ENCODE measurements at places on chromosomes 1 and 21.

GRCh38 chr1:110489406-110489805 is 29.6 kb downstream of the KCNA10 start:
- no peak overlapping the region for H3K27ac ChIP-seq
- no peaks in the 10 kb centered on the region for H3K27me3 ChIP-seq
- no peak overlapping the region for H3K4me3 ChIP-seq
- DNase-seq: no peak
- no peaks in the 10 kb centered on the region for H3K4me1 ChIP-seq

- H3K27ac ChIP-seq: no peak overlapping the region
- no peak overlapping the region for H3K4me3 ChIP-seq
- no peak for DNase-seq
Measured at GRCh38 chr1:230681599-230681998, 32.3 kb downstream of the AGT start.

DNA sequence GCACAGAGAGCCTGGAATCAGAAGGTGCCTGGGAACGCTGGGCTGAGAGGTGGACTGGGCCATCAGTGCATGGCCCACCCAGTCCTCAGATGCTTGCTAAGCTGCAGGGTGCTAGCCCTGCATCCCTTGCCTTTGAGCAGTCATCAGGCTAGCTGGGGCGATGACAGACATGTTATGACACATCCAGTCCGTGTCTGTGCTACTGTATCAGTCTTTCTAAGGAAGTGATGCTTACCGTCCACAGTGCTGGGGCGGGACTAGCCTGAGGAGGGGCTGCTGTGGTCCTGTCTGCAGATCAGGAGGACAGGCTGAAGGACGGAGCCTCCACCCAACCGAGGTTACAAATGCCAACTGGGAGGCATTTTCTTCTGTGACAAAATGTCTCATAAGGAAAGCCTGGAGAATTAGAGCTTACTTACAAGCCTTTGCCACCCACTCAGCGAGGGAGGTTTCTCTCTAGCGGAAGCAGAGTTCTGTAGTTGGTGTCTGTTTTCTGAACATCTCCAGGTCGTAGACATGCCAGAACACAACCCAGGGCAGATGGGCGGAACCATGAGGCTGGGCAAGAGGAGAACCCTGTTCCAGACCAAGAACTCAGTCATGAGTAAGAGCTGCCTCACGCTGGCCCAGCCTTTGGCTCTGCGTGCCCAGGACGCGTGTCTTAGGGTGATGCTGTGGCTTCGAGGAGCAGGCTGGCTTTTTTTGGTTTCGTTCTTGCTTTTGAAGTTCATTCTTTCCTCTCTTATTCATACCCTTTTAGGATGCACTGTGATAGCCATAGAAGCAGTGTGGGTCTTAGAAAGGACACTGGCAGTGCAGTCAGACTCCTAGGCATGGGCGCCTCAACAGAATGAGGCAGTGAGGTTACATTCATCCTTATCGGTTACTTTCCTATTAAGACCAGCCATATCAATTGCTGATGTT is 14.3 kb downstream of the SLFNL1 start:
- no peak for DNase-seq
- peaks cover 68% of the 10 kb centered on the region for H3K36me3 ChIP-seq
- H3K27ac ChIP-seq: no peak overlapping the region

DNA sequence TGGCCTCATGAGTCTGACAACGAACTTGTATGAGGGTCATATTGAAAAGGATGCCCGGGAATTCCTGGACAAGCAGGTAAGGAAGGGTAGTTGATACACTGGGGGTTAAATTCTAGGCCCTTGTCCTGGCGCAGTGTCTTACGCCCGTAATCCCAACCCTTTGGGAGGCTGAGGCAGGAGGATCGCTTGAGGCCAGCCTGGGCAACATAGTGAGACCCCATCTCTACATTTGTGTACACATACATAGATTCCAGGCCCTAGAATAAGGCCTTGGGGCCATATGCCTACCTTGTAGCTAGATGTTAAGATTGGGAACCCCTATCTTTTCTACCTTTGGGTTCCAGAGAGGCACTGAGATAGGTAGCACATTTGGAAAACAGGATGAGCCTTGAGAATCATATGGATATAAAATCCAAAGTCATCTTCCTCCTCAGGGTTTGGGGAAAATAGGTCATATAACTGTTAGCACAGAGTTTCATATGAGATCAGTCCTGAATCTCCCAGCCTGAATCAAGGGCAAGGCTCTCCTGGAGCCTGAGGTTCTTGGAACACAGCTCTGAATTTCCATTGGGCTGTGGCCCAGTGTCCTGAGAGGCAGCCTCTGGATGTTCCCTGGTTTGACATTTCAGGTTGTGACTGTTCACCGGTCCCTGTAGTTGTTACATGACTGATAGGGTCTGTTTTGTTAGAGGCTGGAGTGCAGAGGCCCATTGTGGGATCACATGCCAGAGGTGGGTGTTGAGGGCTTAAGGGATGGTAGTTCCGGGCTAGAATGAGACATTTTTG is 104.4 kb downstream of the PIK3R3 start:
- no peaks in the 10 kb centered on the region for H3K4me1 ChIP-seq
- H3K4me3 ChIP-seq: no peak overlapping the region
- no peak overlapping the region for H3K27ac ChIP-seq
- no peaks in the 10 kb centered on the region for H3K27me3 ChIP-seq
- H3K36me3 ChIP-seq: peaks cover 5% of the 10 kb centered on the region

DNA sequence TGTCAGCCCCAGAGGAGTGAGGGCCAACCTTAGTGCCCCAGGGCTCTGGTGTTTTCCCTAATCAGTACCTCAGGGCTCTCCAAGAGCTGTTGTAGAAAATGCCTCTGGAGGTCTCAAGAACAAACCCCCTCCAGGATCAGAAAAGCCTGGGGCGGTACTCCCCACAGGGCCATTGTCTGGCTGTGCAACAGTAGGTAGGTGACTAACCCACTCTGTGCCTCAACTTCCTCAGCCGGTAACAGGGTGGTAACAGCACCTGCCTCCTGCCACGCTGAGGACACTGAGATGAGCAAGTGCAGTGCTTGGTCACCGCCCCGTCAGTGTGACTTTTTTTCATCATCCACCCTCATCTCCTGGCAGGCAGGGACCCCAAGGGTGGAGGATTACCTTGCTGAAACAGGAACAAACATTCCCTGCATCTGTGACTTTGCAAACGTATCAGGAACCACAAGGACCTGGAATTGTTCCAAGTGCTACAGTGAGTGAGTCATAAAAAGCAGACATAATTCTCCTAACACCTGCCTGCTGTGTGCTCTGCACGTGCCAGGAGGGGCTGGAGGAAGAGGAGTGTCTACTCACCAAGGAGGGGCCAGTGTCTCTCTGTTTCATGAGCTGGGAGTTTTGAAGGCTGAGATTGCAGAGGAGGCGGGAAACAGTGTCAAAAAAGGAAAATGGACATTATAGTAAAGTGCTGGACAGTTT is 440.8 kb downstream of the NPHP4 start:
- H3K27me3 ChIP-seq: peaks cover 4% of the 10 kb centered on the region
- H3K36me3 ChIP-seq: no peaks in the 10 kb centered on the region
- no peak overlapping the region for H3K4me3 ChIP-seq
- H3K4me1 ChIP-seq: no peaks in the 10 kb centered on the region

DNA sequence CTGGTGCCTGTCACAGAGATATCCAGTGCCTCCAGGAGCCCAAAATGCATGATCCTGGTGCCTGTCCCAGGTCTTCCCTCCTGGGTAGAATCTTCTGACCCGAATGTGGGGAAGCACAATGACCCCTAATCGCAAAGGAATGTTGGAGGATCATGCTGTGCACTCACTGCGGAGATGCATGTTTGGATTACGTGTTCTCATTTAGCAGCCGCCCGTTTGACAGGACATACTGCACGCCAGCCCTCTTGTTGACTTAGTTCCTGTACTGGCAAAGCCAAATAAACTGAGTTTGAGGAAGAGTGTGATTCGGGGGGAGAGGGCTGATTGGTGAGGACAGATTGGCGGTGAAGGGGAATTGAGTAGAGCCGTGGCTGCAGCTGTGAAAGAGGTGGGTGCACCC is 85.9 kb upstream of the SIM2 start:
- H3K4me3 ChIP-seq: no peak overlapping the region
- H3K27me3 ChIP-seq: peaks cover 3% of the 10 kb centered on the region
- no peaks in the 10 kb centered on the region for H3K36me3 ChIP-seq
- DNase-seq: no peak

DNA sequence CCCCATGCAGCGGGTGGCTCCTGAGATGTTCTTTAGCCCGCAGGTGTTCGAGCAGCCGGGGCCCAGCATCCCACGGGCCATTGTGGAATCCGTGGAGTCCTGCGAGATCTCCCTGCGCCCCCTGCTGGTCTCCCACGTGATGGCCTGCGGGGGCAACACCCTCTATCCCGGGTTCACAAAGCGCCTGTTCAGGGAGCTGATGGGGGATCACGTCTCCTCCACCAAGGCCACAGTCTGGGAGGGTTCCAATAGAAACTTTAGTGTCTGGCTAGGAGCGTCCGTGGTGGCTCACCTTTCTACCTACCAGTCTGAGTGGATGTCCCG is 71.0 kb downstream of the ACTL8 start:
- H3K4me3 ChIP-seq: no peak overlapping the region
- H3K27ac ChIP-seq: no peak overlapping the region
- H3K27me3 ChIP-seq: no peaks in the 10 kb centered on the region
- no peaks in the 10 kb centered on the region for H3K4me1 ChIP-seq

- DNase-seq: no peak
- H3K27me3 ChIP-seq: no peaks in the 10 kb centered on the region
- H3K36me3 ChIP-seq: no peaks in the 10 kb centered on the region
- no peak overlapping the region for H3K27ac ChIP-seq
- no peaks in the 10 kb centered on the region for H3K4me1 ChIP-seq
Measured at GRCh38 chr1:220669005-220669404, 21.2 kb upstream of the C1orf115 start.

DNA sequence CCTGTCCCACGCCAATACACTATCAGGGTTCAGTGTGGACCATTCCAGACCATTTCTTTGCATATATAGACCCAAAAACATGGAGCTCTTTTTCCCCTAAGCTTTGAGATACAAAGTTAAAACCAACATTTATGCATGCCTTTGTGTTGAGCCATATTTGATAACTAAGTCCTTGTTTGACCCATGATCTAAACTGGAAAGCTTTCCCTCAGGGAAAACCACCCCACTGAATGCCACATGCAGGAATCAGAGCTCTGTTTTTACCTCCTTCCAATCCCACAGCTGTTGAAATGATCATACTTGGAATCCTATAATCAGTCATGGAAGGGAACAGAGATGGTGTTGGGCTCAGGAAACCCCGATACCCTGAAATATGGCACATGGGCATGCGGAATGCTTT is 14.8 kb upstream of the SLC45A1 start:
- no peaks in the 10 kb centered on the region for H3K4me1 ChIP-seq
- H3K27me3 ChIP-seq: peaks cover 4% of the 10 kb centered on the region
- DNase-seq: no peak
- H3K36me3 ChIP-seq: no peaks in the 10 kb centered on the region
- no peak overlapping the region for H3K4me3 ChIP-seq

DNA sequence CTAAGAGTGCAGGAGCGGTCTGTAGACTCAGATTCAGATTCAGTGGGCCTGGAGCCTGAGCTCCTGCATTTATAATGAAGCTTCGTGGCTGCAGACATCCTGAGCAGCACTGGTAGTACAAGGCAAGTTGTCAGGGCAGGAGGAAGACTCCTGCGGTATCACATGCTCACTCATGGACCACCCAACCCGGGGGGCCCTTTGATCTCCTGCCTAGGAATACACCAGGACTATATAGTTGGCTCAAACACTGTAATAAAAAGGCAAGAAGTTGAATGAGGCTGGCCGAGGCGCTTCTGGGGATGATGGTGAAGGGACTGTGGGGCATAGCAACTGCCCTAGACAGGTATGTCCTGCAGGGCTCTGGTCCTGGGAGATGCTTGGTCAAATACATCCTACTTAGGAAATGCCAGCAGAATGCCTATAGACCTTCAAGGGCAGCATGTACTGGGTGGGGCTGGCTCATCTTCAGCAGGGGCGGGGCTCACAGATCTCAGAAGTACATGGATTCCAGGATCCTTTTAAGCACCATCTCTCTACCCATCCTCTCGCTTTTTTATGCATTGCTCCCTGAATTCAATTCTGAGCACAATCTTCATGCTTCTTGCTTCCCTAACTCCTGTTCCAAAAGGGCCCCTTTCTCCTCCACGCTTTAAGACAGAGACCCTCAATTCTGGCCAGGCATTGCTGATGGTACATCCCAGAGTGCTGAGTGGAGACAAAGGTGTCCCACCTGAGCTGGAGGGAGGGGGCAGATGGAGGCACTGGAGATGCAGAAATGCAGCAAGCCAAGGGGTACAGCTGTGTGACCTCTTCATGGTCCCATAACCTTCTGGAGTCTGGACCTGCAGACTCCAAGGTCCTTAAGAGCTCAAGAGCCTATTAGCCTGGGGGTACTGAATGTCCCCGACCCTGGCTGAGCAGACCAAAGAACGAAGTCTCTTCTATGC is 2.1 kb upstream of the RAP1GAP start:
- H3K4me3 ChIP-seq: no peak overlapping the region
- DNase-seq: no peak
- H3K4me1 ChIP-seq: peaks cover 25% of the 10 kb centered on the region
- no peak overlapping the region for H3K27ac ChIP-seq
- H3K27me3 ChIP-seq: peaks cover 25% of the 10 kb centered on the region

DNA sequence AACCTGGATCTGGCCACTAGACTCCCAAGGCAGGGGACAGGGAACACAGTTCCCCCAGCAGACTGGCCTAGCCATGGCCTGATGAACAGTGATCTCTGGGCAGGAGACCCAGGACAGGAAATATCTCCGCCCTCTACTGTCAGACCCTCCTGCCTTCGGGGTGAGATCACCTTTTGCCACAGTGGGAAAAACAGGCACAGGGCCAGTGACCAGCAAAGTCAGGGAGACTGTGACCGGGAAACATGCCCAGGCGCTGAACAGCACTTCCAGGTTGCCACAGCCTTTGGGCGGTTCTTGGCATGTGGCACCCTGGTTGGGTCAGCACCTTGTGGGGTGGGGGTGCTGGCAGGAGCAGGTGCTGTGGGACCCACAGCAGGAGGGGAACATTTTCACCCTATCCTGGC is 8.9 kb upstream of the ZNF669 start:
- H3K4me1 ChIP-seq: peaks cover 16% of the 10 kb centered on the region
- H3K4me3 ChIP-seq: no peak overlapping the region
- H3K36me3 ChIP-seq: no peaks in the 10 kb centered on the region

DNA sequence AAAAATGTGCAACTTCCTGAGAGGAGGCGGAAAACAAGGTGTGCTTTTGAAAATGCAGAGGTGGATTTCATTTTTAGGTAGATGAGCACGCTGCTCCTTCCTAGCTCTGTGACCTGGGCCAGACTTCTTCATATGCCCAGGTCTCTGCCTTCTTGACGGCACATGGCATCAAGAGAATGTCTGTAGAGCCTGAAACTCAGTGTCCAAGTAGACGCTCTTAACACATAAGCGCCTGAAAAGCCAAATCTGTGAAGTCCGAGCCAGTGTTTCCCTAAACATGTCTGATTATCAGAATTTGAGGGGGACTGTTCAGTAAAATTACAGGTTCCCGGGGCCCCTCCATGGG is 25.7 kb downstream of the FHAD1 start:
- no peaks in the 10 kb centered on the region for H3K4me1 ChIP-seq
- no peak for DNase-seq
- H3K36me3 ChIP-seq: no peaks in the 10 kb centered on the region
- H3K27ac ChIP-seq: no peak overlapping the region

- peaks cover 36% of the 10 kb centered on the region for H3K4me1 ChIP-seq
- peak; percentile 54 for DNase-seq
- H3K36me3 ChIP-seq: peaks cover 13% of the 10 kb centered on the region
- H3K27me3 ChIP-seq: no peaks in the 10 kb centered on the region
- no peak overlapping the region for H3K4me3 ChIP-seq
Measured at GRCh38 chr1:182601416-182601786, 2.8 kb downstream of the RGS16 start.

Measured in CD4-positive, alpha-beta T cell (primary cell).